Substantia nigra (tissue), 51 donors: ENCODE measurements at places on chromosomes 6 and 20.

DNA sequence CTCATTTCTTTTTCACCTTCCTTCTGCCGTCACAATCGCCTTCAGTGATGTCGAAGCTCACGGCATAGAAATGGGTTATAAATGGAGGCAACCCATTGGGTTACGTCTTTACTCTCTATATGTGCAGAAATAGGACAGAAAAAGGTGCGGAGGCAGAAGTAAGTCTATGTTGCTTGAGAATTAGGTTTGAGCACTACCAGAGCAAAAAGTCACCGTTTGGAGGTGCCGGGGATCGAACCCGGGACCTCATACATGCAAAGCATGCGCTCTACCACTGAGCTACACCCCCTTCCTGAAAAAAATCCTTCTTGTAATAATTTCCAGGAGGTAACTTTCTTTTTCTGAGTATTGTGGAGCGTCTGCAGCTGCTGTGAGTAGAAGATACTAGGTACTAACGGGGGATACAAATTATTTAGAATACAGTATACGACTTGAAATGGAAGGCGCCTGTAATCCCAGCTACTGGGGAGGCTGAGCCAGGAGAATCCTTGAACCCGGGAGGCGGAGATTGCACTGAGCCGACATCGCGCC, 134.2 kb downstream of the TRIM27 start:
- no peak for DNase-seq

- DNase-seq: no peak
Measured at GRCh38 chr20:37529214-37529967, 1.7 kb upstream of the BLCAP start.

GRCh38 chr6:37182736-37183590, 13.0 kb downstream of the PIM1 start:
- DNase-seq: peak; percentile 22

DNA sequence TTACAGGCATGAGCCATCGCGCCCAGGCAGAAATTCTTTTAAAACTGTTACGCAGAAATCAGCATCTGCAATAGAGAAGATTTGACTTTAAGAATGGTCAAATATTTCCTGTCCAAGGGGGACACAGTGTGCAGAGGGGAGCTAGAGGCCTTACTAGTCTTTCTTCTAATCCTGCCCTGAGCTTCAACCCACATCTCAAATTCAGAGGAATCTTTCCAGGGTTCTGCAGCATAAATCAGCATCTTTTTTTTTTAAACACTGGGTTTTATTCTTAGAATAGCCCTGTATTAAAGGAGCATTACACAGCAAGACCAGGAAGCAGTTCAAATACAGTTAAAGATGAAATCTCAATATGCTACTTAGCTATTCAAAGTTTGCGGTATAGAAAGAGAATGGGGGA, 81.1 kb downstream of the DTNBP1 start:
- DNase-seq: no peak

- DNase-seq: no peak
Measured at GRCh38 chr20:32366380-32366779, 8.2 kb downstream of the ASXL1 start.
